ENCODE measurements at places on chromosomes 4 and X.

DNA sequence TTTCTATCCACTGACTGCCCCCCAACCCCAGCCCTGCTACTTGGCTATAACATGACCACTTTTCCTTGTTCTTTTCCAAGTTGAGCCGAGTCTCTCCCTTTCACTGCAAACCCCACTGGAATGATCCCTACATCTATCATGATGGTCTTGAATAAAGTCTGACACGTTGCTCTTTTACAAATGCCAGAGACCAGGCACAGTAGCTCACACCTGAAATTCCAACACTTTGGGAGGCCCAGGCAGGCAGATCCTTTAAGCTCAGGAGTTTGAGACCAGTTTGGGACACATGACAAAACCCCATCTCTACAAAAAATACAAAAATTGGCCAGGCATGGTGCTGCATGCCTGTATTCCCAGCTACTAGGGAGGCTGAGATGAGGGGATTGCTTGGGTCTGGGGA is 100.9 kb downstream of the WDFY3 start:
- no peak for DNase-seq

- no peak for DNase-seq
Measured at GRCh38 chrX:19775830-19776485, 111.4 kb downstream of the SH3KBP1 start.

DNA sequence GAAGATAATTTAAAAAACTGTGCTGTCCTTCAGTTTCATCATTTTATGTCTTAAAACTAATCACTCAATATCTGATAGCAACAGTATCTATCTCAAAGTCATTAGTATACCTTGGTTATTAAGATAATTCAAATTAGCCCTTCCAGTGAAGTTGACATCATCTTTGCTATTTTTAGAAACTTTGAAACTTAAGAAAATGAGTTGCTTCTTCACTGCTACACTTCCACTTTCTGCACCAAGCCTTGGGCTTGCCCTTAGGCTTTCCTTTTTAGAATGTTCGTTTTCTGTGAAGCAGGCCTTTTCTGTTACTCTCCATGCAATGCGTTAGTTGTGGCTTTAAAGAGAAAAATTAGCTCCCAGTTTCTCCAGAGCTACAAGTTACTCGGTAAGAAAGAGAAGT is 4.4 kb upstream of the VAMP7 start:
- DNase-seq: no peak

GRCh38 chr4:56981795-56982201 is 3.1 kb downstream of the POLR2B start:
- DNase-seq: peak; percentile 81

- DNase-seq: peak; percentile 11
Measured at GRCh38 chrX:123274796-123275195, 90.7 kb downstream of the GRIA3 start.

DNA sequence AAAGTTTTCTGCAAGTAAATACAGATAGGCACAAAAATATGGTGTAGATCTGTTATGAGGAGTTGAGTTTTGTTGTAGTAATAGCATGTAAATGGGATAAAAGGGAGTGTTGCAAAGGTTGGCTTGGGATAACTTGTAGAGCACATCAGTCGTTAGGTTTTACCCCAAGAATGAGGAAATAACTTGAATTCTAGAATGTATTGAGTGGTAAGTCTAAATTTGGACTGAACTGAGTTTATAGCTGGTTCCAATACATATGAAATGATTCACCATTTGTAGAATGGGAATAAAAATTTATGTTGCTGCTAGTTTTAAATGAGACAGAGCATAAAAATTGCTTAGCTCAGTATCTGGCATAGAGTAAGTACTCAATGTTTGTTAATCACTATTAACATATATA is 719.2 kb downstream of the FSTL5 start:
- no peak for DNase-seq

- DNase-seq: peak; percentile 49
Measured at GRCh38 chr4:109434007-109434971, 674 bp downstream of the SEC24B start.

GRCh38 chr4:106677213-106677612 is 308.6 kb upstream of the GIMD1 start:
- DNase-seq: no peak

DNA sequence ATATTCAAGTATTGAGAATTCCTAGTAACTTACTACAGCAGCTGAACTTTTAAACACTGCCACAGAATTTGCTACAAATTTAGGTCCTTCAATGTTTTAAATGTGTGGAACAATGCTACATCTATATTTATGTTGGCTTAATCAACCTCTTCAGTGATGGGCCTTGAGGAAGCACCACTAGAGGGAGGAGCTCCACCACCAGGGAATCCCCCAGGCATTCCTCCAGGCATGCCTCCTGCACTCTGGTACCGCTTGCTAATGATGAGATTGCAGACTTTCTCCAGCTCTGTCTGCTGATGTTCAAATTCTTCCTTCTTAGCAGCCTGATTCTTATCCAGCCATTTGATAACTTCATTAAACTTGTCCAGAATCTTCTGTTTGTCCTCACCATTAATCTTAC is 190.8 kb downstream of the HTR2C start:
- DNase-seq: peak; percentile 1

- DNase-seq: no peak
Measured at GRCh38 chr4:48556268-48556667, 66.2 kb downstream of the ZAR1 start.

GRCh38 chr4:2290488-2290887 is 28.6 kb upstream of the MXD4 start:
- DNase-seq: no peak

DNA sequence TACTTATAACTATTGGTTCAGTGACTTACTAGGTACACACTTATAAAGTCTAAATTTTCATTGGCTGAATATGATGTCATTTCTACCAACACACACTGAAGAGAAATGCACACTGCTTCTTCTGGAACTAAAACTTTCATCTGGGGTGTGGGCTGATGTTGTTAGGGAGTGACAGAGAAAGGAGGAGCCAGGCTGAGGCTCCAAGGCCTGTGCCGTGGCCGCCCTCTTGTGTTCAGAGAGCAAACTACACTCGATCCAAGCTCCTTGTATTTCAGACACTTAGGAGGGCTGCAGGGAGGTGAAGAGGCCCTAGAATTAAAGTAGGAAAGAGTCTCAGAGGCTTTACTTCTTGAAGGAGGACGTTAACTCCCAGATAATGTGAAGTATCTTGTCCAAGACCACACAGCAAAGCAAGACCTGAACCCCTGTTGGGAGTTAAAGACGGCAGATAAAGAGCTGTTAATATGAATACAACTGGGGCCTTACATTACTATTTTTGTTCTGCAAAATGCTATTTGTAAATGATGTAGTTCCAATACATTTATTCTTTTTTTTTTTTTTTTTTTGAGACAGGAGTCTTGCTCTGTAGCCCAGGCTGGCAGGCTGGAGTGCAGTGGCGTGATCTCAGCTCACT is 137.5 kb downstream of the AFAP1 start:
- DNase-seq: peak; percentile 91

DNA sequence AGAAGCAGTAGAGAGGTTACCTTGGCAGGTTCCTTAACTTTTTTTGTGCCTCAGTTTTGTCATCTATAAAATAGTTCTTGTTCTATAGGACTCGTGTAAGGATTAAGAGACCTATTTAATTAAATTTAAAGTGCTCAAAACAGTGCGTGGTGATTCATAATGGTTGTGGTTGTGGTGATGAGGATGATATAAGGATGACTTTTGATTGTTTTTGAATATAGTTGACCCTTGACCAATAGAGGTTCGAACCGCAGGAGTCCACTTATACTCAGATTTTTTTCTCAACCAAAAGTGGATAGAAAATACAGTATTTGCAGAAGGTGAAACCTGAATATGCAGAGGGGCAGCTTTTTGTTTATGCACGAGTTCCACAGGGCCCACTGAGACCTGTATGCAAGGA is 14.6 kb downstream of the SMAD1 start:
- no peak for DNase-seq

- DNase-seq: peak; percentile 48
Measured at GRCh38 chr4:15436513-15436912, 8.7 kb downstream of the C1QTNF7 start.

GRCh38 chr4:75513526-75514130 is 575 bp downstream of the RCHY1 start:
- DNase-seq: peak; percentile 28

DNA sequence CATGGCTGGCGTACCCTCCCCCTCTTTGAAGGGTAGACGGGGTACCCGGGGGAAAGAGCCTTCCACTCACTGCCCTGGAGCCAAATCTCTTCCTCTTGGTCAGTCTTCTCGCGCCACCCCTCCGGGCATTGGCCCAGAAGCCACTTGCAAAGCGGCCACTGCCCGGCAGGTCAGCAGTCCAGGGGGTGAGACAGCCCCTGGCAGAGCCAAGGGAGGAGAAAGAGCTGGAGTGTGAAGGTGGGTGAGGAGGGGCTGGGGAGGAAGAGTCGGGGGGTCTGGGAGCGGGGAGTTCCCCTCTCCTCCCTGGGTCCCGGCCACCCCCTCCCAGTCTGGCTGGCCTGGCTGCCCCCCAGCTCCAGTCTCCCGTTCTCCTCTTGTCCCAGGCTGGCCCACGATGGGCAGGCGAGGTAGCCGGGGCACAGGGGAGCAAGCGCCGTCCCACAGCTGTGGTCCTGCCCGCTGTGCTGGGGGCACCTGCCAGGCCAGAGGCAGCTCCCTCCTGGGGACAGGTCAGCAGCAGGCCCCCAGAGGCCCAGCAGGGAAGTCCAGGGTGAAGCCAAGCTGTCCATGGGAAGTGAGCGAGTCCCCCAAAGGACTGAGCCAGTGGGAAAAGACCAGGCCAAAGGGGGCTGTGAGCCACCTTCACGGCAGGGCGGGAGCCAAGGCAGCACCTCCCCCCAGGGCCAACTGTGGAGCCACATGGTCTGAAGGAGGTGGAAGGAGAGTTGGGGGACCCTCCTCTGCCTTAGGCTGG is 21.6 kb upstream of the DUSP9 start:
- no peak for DNase-seq

DNA sequence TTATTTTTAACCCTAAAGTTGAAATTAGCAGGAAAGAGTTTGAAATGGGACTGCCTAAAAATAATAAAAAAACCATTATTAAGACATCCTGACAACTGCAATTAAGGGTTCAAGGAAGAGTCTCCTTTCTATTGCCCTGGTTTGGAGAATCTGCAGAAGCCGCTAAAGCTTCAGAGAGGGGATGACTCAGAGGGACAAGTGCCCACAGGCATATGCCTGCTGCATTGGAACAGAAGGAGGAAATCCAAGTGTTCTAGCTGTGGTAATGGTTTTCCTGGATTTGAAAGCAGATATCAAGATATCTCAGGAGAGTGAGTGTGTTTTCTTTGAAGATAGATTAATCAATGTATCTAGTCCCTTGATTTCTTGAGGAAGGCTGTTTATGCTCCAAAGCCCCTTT is 235.1 kb upstream of the TAPT1 start:
- no peak for DNase-seq

DNA sequence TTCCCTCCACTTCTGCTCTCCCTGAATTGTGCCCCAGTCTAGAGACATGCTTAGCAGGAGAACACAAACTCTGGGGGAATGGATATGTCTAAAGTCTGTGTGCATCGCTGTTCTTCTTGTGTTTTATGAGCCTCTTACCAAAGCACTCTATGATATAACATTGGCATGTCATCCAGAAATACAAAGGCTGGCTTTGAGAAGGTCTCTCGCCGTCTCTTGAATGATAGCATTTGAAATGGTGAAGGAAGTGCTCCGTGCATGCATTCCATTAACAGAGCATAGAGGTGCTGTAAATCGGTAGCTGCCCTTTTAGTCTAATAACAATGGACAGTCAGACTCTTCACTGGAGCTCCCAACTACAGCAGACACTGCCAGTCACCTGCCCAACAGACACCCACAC is 7.1 kb upstream of the FAM149A start:
- DNase-seq: no peak

DNA sequence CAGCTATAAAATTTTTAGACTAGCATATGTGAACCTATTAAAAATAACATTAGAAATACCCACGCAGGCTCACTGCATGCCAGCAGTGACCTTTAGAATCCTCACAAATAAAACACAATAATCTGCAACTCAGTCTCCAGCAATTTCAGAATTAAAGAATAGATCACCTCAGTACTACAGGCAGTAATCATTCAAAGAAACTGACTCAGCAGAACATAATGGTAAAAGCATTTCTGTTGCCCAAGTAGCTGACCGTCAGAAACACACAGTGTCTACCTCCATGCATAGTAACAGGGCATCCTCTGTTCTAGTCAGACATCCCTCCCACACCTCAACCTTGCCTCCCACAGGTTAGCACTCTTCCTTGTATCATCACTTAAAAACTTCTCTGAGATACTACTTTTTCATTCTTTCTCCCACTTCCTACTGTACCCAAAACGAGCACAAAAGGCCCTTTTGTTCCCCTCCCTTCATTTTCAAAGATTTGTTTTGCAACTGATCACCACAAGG is 65.7 kb upstream of the BEND2 start:
- DNase-seq: no peak

Measured in fibroblast of the aortic adventitia (primary cell).